NCI-H1694 treated with DMSO at 0.1 percent for 48 hours (cell line): ENCODE measurements at places on chromosomes 3 and 15.

DNA sequence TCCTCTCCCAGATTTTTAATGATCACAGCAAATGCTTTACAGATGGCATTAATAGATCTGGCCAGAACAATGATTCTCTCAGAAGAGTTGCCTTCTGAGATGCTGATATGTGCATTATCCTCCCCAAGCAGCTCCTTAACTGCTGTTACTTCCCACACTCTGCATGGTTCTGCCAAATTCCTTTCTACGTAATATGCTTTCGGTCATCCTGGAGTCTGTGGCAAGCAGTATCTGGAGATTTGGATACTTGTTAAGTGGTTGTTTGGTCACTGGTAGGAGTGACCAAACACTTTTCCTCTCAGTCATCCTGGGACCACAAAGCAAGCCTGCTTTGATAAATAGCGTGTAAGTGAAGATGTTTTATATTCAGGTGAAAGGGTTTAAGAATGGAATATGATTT, 71.1 kb upstream of the CCNL1 start:
- DNase-seq: no peak

- no peak for DNase-seq
Measured at GRCh38 chr15:45747426-45747825, 112.6 kb downstream of the SQOR start.

- no peak for DNase-seq
Measured at GRCh38 chr15:27353856-27354255, 382.9 kb downstream of the GABRG3 start.

- DNase-seq: no peak
Measured at GRCh38 chr3:39361252-39361927, 21.8 kb upstream of the SLC25A38 start.

GRCh38 chr3:33131331-33132018, 17.7 kb downstream of the CRTAP start:
- DNase-seq: peak; percentile 15
